ENCODE measurements at places on chromosomes 2 and 18.

DNA sequence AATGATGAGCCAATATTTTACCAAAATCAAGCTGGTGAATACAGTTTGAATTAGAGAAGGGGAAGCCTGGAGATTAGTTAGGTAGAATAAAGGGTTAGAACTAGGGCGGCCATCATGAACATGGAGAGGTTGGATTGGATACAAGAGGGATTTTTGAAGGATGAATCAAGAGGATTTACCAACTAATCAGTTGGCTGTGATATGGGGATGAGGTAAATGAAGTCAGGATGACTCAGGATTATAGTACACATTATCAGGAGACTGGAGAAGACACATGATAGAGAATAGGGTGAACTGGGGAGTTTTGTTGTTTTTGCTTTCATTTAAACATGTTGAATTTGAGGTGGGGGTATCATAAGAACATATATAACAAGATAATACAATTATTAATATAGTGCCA lies 73.8 kb upstream of the PROKR1 start:
- DNase-seq: no peak

GRCh38 chr2:187842978-187843847 lies 289.0 kb upstream of the TFPI start:
- DNase-seq: no peak

- no peak for DNase-seq
Measured at GRCh38 chr2:110858993-110859701, 126.8 kb downstream of the ACOXL start.

DNA sequence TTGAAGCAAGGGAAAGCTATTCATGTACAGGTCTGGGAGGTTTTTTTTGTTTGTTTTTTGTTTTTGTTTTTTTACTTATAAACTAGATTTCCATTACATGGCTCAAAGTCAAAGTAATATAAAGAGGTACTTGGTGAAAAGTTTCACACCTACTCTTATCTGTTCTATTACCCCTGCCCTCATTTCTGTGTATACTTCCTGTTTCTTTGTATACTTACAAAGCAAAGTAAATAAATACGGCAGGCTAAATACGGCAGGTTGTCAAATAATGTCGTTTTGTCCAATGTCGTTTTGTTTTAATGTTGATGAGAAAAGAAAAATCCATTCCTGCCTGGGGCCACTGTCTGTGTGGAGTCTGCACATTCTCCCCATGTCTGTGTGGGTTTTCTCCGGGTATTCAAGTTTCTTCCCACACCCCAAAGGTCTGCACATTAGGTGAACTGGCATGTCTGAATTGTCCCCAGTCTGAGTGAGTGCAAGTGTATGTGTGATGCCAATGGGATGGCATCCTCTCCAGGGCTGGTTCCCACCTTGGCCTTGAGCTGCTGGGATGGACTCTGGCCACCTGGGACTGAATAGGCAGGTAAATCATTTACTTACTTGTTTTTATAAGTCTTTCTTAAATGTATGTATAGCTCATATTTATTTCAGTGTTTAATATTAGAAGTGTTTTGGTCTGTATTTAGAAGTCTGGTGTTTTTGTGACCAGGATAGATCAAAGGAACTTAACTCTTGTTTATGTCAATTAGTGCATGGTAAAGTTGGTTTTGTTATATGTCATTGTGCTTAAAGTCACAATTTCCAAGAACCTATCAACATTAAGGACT lies 13.4 kb downstream of the STAMBP start:
- DNase-seq: no peak

- DNase-seq: no peak
Measured at GRCh38 chr2:437756-438393, 150.0 kb upstream of the ALKAL2 start.

DNA sequence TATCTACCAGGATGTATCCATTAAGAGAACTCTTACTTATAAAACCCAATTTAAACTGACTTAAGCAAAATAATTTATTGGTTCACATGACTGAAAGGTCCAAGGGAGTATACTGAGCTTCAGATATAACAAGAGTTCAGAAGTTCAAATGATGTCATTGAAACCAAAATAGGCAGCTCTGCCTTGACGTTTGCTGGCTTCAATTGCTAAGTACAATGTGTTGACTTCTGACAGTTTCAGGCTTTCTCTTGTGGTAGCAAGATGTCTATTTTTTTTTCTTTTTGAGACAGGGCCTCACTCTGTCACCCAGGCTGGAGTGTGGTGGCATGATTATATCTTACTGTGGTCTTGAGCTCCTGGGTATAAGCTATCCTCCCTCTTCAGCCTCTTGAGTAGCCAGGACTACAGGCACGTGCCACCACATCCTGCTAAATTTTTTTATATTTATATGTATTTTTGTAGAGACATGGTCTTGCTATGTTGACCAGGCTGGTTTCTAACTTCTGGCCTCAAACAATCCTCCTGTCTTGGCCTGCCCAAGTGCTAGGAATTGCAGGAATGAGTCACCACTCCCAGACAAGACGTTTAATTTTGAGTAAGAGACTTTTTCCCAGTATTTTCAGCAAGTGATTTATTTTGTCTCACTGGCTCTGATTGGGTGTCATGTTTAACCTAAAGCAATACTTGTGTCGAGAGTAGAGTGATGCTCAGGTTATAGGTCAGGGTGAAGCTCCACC lies 184.8 kb downstream of the NR4A2 start:
- no peak for DNase-seq

GRCh38 chr18:41618147-41618546 lies 336.9 kb upstream of the PIK3C3 start:
- DNase-seq: no peak

DNA sequence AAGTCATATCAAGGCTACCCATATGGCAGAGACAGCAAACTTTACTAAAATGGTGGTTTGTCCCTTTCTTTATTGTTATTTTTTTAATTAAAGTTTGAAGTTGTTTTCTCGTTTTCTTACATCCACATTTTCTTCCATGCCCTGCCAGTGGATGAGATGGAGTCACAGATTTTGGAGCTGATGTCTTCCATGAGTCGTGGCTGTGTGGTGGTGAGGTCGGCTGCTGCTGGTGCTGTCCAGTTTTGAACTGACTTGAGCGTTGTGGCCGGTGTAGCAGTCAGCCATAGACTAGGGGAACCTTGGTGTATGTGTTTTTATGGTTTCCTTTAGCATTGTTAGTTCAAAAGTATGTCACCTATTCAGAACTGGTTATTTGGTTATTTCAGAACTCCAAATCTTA lies 182.8 kb downstream of the SH3RF3 start:
- no peak for DNase-seq

DNA sequence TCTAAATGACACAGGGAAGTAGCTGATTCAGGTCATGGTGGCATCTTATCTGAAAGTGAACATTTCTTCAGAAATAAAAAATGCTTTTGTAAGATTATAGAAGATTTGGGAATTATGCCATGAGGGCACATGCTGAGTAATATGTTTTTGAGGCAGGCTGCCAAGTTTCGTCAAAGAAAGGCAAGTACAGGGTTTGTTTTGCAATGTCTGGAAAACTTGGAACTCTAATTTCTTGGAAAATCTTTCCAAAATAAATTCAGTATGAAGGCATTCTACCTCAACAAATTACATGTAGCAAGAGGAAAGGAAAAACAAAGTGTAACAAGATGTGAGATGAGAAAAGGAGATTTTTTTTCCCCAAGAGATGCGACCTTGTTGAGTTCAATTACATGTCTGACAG lies 167.7 kb downstream of the PLCL1 start:
- DNase-seq: peak; percentile 52

DNA sequence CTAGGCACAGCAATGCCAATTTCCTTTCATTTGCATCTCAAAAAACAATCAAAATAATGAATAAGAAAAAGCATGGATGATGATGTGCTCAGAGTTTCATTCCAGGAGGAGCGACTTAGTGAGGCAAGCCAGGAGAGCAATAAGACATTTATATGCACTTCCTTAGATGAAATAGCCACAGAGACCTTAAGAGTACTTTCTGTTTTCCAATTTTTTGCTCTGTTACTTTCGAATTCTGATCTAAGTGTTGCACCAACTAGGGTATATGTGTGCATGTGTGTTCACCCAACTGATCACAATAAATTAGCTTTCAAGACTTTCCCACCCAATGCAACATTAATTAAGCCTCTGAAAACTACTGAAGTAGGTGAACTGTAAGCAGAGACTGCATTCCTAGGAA lies 709 bp downstream of the RAB27B start:
- DNase-seq: no peak

GRCh38 chr2:158967114-158967730 lies 1.2 kb upstream of the TANC1 start:
- no peak for DNase-seq

DNA sequence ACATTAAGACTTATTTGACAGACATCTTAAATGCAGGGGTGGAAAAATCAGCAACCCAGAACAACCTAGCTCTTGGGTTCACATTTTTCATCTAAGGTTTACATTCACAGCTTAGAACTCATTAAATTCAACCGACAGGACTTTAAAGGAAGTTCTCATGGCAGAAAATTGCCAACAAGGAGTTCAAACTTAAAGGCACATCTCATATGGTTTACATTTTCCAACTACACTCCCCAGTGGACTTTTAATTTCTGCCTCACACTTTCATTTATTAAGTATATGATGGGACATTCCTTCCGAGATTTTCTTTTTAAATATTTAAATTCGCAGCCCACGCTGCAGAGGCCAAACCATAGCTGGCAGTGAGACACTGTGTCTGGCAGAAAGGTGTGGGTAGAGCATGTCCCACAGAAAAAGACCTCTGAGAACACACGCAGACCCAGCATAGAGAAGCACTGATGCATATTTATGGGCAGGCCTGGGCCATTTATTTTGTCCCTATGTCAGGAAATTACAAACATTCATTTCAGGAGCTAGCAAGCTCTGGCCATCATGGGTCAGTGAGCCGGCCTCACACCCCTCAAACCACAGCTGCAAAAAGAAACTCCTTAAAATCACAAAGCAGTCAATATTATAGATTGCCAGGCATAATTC lies 46.3 kb downstream of the STK39 start:
- DNase-seq: no peak

GRCh38 chr2:64267699-64268098 lies 123.5 kb upstream of the PELI1 start:
- peak; percentile 27 for DNase-seq

DNA sequence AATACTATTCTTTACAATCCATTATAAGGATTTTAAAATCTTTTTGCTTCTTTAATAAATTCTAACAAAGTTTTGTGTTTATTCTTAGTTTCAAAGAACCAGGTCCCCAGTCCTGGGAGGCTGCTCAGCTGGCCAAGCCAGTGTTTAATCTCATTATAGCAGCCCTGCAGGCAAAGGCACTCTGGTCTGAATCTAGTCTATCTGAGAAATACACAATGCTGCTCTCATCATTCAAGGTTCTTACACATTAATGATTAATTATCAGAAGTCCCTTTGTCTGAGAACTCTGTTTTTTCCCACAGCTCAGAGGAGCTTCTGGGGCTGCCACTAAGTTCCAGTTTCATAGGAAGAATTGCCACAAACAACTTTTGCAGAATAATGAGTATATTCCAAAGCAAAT lies 27.7 kb downstream of the KCTD18 start:
- DNase-seq: no peak

GRCh38 chr2:13193900-13194299 lies 477.2 kb downstream of the TRIB2 start:
- DNase-seq: peak; percentile 34

- DNase-seq: no peak
Measured at GRCh38 chr18:50578030-50578429, 18.1 kb downstream of the MAPK4 start.

DNA sequence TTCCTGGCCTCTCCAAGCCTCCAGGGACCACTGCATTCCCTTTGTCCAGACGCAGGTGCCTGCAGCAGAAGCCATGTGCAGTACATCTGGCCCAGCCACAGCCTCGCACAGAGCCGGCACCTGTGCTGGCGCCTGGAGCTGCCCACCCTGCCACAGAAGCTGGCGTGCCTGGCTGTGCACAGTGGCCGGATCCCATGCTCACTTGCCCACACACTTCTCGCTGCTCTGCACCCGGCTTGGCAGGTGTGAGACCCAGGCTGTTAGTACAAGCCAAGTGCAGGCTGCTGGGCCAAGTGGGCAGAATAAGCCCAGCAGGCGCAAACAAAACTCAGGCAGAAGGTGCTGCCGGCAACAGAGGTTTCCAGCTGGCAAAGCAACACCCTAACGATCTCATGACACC lies 124.5 kb upstream of the CCDC150 start:
- no peak for DNase-seq

DNA sequence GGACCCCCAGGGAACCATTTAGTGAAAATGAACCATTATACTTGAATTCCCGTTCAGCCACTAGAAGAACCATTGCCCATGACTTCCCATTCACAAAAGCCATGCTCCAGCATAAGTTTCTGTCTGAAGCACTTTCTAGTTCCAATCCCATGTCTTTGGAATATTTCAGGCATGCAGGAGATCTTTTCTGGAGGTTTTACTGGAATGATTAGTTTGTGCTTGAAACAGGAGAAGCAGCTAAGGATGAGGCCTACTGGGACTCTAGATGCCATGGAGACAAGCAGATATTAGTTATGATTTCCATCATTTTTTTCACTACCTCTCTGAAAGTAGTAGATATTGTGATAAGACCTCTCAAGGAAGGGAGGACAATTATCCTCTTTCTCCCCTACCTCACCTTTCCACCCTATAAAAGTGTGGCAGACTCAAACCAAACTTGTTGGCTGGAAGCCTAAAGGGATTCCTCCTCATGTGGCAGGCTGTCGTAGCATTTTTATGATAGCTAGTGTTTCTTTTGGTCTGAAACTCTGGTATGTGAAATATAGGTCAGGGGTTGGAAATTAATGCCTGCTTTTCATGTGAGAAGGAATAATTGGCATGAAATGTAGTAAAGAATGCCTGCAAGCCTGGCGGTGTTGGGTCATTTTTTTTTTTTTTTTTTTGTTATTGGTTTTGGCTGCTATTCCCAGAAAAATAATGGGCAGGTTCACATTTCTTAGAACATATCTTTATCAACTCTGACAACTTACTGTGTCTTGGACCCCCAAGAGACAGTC lies 29.3 kb upstream of the MMADHC start:
- DNase-seq: no peak

DNA sequence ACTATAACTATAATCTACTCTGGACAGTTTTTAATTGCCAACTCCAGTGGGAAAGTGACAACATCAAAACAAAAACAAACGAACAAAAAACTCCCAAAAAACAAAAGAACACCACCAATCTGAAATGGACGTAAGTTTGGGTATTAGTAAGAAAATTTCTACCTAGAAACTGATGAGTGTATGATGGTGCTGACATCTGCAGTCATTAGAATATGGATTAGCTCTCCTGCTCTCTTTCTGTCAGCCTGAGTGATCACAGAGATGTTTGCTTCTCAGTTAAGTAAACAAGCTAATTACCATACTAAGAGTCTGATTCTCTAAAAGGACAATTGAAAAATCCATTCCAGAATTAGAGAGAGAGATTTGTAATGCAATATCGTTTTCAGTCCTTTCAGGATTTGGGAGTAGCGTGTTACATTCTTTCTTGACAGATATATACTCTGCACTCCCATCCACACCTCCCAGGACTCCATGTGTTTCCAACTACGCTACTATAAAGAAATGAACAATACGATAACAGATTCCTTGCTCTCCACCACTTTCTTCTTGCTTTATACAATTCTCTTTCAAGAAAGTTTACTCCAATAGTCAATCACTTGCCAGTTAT lies 1347.4 kb upstream of the PIK3C3 start:
- DNase-seq: no peak

GRCh38 chr2:153005071-153005730 lies 286.8 kb downstream of the ARL6IP6 start:
- DNase-seq: no peak
